ENCODE measurements at places on chromosomes 1 and 21.

- DNase-seq = no peak
Measured at GRCh38 chr1:6917067-6917466, 131.8 kb downstream of the CAMTA1 start.

DNA sequence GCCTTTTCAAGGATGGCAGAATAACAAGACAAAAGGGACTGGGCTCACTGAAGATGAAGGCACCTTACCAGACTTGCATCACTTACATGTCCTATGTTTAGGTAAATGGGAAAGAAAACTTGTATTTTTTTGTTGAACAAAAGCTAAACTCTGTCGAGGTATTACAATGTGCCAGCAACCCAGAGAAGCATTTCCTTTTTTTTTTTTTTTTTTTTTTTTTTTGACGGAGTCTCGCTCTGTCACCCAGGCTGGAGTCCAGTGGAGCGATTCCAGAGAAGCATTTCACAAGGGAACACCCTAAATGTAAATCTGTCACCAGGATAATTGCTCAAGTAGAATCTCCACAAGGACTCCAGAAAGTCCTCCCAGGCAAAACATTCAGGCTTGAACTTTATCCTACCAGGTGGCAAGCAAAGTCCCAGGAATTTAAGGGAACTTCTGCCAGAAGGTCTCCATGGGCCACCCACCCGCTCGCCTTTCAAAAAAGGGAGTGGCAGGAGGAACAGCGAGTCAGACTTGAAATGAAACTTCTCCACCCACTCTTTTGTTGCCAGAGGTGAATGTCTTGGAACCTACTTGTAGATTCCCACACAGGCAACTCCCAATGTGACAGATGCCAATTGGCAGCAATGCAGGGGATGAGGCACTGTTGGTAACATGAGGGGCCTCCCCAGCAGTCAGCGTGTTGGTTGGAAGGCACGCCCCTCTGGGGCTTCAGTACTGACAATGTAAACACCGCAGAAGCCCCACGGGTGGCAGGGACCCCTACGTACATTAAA, 125.0 kb downstream of the TIAM1 start:
- peak; percentile 61 for DNase-seq

- DNase-seq = no peak
Measured at GRCh38 chr1:94105581-94105952, 15.4 kb downstream of the ABCA4 start.

DNA sequence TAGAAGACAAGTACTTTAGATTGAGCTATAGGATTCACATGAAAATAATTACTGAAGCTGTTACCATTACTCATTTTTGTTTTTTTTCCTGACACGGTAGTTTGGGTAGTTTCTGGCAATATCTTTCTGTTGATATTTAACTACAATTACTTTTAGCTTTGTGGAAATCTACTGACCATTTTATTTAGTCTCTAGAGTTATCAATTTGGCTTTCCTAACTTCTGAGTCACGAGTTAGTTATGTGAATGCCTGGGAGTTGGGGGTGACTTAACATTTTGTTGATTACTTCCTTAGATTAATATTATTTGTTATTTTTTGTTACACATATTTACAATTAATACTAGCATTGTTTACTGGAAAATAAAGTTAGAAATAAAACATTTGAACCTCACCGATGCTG, 160.6 kb downstream of the HMCN1 start:
- DNase-seq = peak; percentile 56

DNA sequence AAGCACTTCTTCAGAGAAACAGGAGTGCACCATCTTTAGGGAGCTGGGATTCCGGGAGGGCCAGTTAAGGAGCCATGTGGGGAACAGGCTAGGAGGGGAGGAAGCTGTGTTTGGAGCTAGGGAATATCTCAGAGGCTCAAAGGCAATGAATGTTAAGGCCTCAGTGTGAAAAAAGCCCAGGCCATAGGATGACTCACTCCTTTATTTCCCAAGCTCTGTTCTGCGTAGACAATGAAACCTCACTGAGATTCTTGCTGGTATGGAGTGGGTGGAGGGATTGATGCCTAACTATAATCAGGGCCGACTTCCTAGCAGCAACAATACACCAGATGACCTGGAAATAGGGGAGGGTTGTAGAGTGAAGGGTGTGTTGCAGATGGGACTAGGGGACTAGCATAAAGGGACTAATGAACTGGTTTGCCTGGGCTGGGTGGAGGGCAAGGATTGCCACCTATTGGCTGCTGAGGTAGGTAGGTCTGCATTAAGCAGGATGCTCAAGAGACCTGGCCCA, 2.1 kb downstream of the GNAT2 start:
- peak; percentile 97 for DNase-seq

- DNase-seq = peak; percentile 85
Measured at GRCh38 chr1:30919025-30919881, 10.7 kb upstream of the SDC3 start.

DNA sequence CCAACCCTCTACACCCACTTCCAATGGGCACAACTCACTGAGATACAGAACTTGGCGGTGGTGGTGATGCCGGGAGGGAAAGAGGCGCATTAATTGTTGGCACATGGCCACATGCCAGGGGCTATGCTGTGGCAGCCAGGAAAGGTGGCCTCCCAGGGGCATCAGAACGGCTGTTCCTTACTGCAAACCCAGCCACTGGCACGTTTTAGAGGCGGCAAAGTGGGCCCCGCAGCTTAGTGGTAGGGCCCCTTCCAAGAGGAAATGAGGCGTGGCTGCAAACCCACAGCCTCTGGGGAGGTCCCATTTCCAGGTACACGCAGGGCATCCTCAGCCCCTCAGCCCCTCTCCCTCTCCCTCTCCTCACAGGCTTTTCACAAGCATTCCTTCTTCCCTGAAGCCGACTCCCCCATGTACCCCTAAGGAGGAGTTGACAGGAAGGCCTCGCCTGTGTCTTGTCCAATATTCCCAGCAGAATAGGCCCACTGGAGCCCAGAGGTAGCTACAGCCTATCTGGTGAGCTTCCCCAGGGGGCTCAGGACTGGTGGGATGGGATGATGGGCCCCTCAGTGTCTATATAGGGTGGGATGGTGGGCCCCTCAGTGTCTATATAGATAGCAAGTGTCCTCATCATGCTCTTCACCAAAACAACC, 166.2 kb downstream of the CLIC6 start:
- no peak for DNase-seq

- peak; percentile 27 for DNase-seq
Measured at GRCh38 chr1:244221991-244222390, 170.9 kb downstream of the ZBTB18 start.

GRCh38 chr1:216459651-216460207, 36.5 kb upstream of the USH2A start:
- DNase-seq = no peak

GRCh38 chr1:153976819-153977249, 640 bp downstream of the JTB start:
- DNase-seq = no peak

DNA sequence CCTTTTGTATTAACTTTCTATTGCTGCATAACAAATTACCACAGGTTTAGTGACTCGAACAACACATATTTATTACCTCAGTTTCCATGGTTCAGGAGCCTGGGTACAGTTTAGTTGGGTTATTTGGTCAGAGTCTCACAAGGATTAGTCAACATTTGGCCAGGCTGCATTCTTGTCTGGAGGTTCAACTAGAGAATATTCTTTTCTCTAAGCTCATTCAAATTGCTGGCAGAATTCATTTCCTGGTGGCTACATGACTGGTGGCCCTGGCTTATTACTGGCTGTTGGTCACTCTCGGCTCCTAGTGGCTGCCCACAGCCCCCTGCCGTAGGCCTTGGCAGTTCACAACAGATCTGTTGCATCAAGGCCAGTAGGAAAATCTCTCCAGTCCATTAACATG, 81.1 kb upstream of the ADAR start:
- peak; percentile 6 for DNase-seq

DNA sequence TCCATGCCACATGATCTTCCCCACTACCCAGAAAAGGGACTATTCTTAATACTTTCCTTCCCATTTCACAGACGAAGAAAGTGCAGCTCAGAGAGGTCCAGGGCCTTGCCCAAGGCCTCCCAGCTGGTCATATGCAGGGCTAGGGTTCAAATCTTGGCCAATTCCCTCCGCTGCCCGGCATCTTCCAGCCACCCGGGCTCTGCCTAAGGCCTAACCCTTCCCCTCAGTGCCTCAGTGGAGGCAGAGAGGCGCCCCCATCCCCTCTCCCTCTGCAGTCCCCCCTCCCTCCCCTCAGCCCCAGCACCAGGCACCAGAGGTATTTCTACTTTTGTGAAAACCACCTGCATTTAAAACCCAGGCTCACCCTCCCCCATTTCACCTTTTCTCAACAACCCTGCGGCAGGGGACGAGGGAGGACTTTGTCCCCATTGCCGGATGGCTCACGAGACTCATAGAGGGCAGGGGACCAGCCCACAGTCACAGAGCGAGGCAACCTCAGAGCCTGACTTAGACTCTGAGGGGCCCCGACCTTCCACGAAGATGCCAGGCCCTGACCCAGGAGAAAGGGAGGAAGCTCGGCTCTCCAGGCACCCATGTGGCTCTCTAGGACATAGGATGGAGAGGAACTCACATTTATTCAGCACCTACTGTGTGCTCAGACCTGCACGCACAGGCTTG, 12.3 kb downstream of the LAPTM5 start:
- no peak for DNase-seq

DNA sequence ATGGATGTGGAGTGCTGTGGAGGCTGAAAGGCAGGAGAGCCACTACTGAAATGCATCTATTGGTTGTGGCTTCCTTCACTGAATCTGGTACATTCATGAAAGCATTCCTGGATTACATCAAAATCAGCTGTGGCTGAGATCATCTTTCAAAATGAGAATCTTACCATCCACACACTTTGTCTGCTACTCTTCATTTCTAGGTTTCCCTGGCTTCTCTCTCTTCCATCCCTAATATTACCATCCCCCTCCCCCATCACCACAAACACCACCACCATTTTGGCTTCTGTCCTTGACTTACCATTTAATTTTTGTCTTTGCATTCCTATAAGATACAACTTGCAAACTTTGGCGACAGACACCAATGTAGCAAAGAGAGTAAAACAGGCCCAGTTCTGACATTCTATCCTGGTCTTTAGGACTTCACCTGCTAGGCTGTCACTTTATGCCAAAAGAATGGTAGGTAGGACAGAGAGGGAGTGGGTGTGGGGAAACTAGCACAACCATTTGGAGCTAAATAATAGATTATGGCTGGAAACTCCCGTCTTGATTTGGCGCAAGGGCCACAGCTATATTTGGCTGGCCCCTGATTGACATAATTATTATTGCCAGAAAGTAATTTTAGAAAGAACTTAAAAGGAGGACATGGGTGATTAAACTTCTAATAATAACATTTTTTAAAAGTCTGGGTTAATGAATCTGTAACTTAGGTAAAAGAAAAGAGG, 15.1 kb upstream of the DUSP10 start:
- DNase-seq = peak; percentile 21

GRCh38 chr1:160371346-160371631, 4.4 kb downstream of the NHLH1 start:
- DNase-seq = no peak

DNA sequence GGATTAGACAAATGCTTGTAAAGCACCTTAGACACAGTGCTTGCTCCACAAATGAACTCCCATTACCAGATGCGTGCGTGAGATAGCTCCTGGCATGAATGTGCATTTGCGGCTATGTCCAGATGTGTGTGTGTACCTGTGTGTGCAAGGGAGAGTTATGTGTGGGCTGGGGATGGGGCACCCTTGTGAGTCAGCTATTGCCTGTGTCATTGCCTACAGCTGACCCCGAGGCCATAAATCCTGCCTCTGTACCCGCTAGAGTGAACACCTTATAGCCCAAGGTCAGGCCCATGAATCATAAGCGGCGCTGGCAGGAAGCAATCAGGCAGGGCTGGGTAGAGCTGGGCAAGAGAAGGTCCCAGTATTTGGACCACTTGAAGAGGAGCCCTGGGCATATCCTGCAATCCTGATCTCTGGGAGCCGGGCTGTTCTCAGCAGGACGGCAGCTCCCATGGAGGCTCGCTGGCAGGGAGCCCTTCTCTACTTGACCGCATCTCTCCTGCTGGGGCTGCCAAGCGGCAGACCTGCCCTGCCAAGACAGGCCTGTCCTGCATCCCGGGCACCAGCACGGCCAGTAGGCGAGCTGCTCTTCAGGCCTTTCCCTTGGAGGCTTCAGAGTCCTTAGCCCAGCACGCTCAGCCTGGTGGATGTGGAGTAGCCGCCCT, 86.4 kb downstream of the TMEM53 start:
- no peak for DNase-seq

GRCh38 chr21:42161956-42162681, 56.8 kb upstream of the ABCG1 start:
- DNase-seq = no peak

- no peak for DNase-seq
Measured at GRCh38 chr1:231091831-231092301, 51.8 kb upstream of the FAM89A start.

GRCh38 chr1:186374303-186375151, 526 bp downstream of the TPR start:
- peak; percentile 24 for DNase-seq

DNA sequence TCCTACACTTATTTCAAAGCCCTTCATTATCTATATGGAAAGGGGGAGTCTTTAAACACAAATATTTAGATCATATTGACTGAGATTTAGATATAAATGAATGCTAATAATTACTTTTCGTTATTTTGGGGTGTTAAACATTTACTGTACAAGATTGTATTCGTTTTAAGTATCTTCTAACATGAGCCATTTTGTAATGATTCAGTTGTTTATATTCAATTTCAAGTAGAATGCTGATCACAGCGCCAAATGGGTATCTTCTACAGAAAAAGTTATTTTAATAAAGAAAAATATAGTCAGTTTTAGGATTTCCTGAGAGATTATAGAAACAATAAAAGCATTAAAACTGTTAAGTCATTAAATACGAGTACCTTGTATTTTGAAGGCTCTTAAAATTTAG, 104.5 kb upstream of the HNRNPU start:
- DNase-seq = no peak

DNA sequence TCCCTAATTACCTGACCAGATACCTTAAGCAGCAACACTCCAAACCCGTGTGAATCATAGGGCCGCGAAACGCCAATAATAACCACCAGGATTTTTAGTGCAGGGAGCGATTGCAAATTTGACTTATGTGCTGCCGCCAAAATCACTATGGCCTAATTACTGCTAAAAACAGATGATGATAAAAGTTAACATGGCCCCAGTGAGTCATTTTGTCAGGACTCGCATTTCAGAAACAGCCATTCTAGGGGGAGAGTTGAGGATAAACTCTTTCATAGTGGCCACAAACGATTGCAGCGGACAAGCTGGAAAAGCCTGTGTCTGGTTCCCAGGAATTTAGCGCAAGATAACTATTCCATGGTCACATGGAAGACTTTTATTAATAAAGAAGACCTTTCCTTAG, 103.4 kb downstream of the HLX start:
- no peak for DNase-seq

- no peak for DNase-seq
Measured at GRCh38 chr1:166808952-166809351, 30.3 kb upstream of the POGK start.

GRCh38 chr1:204725821-204726448, 40.4 kb upstream of the LRRN2 start:
- DNase-seq = no peak

Measured in astrocyte (in vitro differentiated cells and primary cell).